Myocyte (in vitro differentiated cells): ENCODE measurements at places on chromosomes 13 and 19.

DNA sequence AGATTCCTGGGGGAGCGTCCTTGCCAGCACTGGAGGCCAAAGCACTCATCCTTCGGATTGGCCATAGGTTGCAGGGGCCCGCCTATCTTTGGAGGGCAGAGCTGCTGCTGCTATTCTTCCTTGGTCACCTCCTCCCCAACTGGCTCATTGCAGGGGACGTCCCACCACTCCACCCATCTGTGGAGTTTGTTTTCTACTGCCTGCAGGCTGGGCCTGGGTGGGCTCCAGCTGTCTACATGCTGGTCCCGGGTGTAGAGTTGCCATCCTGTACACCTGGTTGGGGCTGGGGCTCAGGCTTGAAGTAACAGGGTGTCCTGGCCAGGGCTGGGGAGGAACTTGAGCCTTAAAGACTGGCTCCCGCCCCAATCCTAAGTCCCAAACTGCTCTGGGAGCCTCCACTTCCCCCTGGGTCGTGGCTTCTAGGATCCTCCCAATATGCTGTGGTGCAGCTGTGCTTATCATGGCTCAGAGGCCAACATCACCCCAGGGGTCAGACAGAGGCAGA, 2.1 kb downstream of the RNF225 start:
- DNase-seq, result no peak

- DNase-seq, result no peak
Measured at GRCh38 chr13:31627097-31627845, 112.1 kb upstream of the RXFP2 start.

- peak; percentile 58 for DNase-seq
Measured at GRCh38 chr19:55467236-55468053, 2.9 kb upstream of the C19orf85 start.

DNA sequence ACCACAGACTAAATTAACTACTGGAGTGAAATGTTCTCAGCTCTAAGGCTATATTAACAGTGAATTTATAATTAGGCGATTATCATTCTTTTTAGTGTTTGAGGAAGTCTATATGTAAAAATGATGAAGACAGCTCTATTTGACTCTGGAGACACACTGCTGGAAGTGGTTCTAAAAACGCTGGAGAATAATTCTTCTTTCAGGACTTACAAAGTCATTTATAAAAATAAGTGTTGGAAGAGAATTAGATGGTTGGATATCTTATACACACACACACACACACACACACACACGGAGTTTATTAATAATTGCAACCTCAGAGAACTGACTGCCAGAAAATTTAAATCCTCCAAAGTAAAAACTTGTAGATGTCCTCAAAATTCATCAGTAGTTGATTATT, 1171.3 kb downstream of the EFNB2 start:
- no peak for DNase-seq

DNA sequence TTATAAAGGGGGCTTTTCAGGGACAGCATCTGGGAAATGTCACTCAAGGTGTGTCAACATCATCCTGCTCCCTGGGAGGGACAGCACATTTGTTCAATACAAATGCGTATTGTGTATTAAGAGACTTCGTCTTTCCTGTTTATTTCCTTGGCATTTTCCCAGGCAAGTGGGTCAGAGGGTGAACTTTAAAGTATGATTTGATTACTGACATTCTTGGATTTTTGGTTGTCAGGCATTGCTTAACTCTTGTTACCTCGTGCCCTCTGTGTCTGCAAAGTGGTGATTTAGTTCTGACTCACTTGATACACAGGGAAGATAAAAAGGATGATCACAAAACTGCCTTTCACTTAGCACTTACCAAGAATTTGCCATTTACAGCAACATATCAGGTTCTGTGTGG, 292.7 kb downstream of the SUCLA2 start:
- DNase-seq, result no peak

- peak; percentile 65 for DNase-seq
Measured at GRCh38 chr19:13037161-13037560, 41.9 kb downstream of the NFIX start.

DNA sequence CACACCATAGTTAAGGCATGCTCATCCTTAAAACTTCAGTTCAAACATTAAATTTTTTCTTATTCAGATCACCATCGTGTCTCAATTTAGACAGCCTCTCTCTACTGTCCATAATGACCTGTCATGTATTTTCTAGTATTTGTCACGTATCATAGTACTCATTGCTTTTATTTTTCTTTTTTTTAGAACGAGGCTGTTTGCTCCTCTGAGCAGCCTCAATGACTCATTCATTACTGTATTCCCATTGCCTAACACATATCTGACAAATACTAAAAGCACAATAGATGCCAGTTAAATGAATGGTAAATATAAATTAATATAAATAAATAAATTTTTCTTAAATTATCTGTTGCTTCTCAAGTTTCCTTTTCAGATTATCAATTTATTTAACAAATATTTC, 245.5 kb downstream of the TUBA3C start:
- DNase-seq, result no peak

GRCh38 chr13:32403108-32403507, 24.8 kb downstream of the N4BP2L1 start:
- no peak for DNase-seq

DNA sequence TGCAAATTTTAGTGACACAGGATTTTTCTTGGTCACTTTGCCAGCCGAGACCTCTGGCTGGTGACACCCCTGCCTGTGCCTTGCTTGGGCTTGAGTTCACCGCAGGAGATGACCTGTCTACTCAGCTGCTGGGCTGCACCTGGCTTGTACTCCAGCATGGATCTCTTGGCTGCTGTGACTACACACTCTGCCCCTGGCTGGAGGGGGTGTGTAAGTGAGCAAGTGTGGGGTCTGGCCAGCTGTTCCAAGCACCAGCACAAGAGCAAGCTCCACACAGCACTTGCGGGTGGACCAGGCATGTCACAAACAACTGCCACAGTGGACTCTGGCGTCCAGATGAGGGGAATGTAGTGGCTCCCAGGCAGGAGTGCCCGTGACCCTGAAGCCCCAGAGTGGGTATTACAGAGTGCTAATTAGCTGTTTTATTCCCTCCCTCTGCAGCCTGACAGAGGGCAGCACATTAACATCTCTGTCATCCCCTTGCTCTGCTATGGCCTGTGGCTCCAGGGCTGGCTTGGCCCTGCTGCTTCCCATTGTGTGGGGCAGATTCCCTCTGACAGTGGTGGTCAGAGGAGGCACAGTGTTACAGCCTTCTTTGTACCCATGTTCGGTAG, 1387.2 kb downstream of the OLFM4 start:
- DNase-seq, result no peak

- DNase-seq, result no peak
Measured at GRCh38 chr13:106961216-106961615, 393.3 kb upstream of the ARGLU1 start.
